ENCODE measurements at places on chromosomes 11 and 22.

DNA sequence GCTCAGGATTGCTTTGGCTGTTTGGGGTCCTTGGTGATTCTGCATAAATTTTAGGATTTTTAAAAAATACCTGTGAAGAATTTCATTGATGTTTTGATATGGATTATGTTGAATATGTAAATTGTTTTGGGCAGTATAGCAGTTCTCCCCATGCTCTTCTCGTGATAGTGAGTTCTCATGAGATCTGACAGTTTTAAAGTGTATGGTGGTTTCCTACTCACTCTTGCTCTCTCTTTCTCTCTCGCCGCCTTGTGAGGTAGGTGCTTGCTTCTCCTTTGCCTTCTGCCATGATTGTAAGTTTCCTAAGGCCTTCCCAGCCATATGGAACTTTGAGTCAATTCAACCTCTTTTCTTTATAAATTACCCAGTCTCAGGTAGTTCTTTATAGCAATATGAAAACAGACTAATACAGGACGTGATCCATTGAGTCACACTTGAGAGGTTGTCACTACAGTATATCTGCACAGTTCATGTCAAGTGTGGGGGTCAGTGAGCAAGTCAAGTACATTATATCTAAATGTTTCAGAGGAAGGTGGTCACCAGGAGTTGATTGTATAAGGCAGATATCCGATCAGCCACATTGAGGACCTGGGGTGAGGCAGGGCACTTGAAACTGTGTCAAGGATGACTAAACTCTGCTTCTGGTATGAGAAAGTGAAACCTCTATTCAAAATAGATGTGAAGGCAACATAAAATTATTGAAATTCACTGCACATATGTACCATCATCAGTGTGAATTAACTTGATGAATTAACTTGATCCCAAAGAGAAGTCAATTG, 70.7 kb upstream of the CCDC179 start:
- DNase-seq: no peak

DNA sequence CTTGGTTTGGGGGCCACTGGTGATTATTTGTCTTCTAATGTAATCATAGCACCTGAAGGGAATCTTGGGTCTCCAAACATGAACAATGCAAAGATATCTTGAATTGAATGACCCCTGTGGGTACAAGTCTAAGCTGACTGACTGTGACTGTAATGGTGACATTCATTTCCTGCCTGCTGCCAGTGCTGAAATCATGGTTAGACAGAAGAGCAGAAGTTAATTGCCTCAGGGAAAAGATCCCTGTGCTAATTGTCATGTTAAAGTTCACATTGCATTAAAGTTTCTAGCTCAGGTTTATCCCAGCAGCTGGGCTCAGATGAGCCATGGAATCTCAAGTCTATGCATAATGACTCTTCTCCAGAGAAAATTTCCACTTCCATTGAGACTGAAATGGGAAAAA, 772.0 kb downstream of the ETS1 start:
- no peak for DNase-seq

DNA sequence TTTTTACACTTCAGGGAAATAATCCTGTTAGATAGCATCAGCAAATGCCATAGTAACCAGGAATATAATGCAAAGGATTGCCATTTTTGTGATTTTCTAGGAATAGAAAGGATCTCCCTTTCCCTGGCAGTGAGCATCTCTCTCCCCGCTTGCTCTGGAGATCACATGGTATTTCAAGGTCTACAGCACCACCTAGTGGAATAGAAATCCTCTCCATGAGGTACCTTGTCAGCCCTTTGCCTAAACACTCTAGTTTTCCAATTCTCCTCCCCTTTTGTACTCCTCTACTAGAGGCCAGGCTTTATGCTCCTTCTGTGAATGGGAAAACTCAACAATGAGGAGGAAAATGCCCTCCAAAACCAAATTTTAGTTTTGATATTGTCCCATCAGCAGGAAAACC, 78.4 kb downstream of the XRRA1 start:
- no peak for DNase-seq

DNA sequence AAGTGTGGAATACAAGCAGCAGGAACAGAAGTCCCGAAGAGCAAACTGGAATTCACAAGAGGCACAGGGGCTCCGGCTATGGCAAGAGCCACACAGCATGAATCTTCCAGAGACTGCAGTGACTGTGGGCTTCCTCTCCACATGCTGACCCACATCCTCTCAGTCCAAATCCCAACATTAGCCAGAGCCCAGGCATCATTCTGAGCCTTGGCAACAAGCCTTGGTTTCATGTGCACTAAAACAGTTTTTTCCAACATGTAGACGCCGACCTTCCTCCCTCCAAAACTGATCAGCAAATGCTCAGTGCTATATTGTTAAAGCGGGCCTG, 91.7 kb upstream of the CSNK2A3 start:
- DNase-seq: no peak

DNA sequence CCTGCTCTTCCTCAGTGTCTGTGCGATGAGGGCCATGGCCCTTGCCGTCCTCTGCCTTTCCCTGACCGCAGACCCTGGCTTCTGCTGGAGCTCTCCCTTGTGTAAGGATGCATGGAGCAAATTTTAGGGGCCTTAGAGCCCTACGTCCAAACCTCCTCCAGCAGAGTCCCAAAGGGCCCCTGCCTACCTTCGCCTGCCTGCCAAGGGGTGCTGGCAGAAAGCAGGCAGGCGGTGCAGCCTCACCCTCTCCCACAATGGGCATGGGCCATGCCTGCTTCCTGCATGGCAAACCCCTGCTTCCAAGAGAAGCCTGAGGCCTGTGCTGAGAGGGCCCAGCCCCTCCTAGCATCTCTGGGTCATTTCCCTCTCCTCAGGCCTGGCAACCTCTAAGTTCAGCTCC, 71.3 kb upstream of the FGF3 start:
- DNase-seq: no peak

DNA sequence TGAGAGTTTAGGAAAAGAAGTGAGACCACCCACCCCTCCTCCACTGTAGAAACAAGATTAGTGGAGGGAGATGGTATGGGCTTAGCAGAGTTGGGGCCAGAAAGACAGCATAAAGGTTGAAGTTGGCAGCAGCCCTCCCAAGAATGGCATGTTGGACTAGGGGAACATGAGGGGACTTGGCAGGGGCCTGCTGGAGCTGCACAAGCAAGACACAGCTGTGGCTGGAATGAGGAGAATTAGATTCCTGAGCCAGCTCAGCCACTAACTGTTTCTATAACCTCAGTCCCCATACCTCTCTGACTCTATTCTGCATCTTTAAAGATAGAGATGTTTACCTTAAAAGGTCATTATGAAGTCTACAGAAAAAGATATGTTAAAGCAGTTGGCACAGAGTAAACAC, 13.2 kb downstream of the MAP6 start:
- no peak for DNase-seq

DNA sequence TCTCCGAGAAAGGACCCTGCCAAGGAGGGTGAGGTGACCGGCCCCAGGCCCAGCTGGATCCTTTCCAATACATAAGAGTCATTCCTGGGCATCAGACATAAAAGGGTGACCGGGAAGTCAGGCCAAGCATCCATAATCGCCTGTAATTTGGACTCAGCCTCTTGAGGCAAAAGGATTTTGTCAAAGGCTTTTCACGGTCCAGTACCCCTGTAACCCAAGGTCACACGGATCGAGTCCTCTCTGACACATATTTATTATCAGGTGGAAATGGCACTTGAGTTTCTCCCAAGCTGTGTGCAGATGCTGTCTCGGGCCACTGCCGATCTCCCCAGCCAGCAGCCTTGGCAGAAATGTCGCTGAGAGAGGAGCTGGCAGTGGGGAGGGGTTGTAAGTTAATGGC, 556.5 kb downstream of the MN1 start:
- no peak for DNase-seq

GRCh38 chr11:128745311-128746136, 51.7 kb downstream of the FLI1 start:
- DNase-seq: no peak

DNA sequence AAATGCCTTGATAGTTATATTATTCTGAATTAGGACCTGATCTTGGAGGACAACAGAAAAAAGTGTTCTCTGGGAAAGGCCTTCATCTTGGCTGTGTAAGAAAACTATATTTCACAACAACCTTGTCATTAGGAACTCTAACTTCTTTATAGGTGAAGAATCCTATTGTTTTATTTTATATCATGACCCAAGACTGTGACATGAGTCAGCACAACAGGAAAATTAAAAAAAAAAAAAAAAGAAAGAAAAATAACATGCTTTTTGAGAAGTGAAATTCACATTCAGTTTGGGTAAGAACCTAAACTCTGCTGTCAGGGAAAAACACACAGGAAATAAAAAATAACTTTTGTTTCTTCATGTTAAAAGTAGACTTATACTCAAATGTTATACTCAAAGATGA, 11.7 kb upstream of the FOLR2 start:
- DNase-seq: no peak

DNA sequence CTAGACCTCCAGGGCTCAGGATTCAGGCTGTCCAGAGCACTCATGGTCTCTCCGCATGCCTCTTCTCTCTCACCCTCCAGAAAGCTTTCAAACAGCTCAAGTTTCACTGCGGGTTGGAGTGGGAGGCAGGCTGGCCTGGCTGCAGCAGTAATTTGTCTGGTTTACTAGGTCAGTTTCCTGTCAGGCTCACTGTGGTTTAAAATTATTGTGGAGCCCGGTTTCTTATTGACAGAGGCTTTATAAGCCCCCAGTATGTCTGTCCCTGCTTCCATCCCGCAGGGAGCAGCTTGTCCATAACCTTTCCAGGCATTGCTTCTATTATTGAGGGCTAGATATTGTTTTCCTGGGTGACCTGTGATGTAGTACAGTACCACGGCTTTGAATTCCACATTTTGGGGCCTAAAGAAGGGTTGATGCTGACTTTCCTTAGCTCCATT, 235.3 kb upstream of the SORL1-AS1 start:
- no peak for DNase-seq

DNA sequence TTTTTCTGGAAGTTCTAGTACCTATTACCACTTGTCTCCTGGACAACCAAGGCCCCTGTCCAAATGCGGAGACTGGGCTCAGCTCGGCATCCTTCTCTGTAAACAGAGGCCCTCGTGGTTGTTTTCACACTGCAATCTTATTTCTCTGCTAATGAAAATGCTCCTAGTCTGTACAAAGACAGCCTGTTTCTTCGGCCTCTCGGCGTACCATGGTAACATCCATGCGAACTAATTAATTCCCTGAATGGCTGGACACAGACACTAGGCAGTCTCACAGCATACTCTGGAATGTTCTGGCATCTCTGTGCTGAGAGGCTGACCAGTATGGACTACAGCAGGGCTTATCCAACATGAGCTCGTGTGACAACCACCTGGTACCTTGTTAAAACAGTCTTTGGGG, 5.7 kb downstream of the POLR3H start:
- DNase-seq: no peak

GRCh38 chr11:3160252-3161031, 4.7 kb downstream of the OSBPL5 start:
- no peak for DNase-seq

DNA sequence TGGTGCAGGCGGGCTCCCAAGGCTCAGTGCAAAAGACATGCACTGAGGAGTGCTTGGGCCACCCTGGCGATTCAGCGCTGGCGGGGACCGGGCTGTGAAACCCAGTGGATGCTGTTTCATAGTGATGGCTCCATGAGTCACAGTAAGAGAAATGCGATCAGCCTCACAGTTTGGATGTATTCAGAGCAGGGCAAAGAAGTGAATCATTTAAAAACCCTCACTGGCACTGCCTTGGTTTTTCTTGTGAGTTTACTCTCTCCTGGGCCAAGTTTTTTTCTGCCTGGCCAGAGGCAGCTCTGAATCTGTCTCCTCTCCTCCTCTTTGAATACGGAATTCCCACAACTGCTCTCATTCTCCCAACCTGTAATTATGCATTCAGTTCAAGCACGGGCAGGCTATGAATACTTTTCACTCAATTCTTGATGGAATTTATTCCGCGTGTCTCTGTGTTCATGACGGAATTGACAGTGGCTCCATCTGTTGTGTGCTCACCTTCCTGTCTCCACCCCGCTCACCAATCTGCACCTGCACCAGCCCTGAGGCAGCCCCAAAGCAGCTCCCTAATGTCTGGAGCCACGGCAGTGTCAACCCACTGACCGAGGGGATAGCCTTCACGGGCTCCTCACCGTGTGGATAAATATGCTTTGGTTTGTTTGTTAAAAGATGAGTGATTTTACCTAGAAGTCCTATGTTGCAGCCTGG, 14.9 kb downstream of the ADAMTS8 start:
- DNase-seq: no peak

DNA sequence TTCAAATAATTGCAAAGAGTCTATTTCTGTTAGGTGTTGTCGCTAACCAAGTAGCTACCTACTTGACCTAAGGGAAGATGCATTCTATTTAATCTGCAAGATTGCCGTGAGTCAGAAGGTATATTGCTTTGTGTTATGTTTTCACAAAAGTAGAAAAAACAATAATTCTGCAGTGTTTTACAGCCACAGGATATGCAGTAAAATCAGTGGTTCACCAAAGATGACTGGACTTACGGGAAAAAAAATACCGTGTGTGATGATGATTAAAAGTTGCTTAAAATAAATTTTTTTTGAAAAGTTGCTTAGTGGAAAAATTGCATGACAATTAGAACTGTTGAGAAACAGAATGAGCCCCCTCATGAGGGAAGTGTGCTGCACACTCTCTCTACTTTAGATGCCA, 209.1 kb downstream of the DDX10 start:
- DNase-seq: no peak

DNA sequence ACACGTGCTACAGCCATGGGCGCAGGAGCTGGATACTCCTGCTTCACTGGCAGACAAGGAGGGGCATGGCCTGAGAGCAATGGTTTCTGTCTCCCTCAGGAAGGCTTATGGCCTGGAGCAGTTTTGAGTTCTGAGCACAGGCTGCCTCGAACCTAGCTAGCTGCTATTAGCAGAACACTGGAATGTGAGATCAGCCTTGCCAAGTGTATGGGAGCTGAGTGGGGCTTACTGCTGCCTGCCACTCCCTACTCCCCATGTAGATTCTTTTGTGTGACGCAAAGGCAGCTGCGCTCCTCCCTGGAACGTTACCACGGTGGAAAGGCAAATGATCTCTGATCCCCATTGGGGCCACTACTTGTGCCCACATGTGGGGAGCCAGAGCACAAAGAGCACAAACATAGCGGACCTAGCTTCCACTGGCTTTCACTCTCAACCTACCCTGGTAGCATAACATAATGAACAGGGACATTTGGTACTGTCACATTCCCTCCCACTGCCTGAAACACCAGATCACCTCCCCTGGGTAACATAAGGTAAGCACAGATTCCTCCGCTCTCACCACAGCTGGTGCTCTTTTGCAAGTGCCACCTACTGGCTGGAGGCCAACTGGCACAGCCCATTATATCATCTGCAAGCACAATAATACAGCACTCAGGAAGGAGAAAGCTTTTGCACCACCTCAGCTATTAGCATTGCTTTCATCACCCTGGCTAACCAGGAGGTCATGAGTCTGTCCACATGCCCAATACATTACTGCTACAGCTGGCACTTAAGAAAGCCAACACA, 84.6 kb upstream of the GUCY1A2 start:
- DNase-seq: no peak

- DNase-seq: no peak
Observed at GRCh38 chr22:41576877-41577276, 12.8 kb downstream of the PMM1 start.

- no peak for DNase-seq
Observed at GRCh38 chr22:40890881-40891280, 29.0 kb upstream of the DNAJB7 start.

GRCh38 chr11:38356255-38356654, 1758.2 kb upstream of the RAG2 start:
- no peak for DNase-seq

- no peak for DNase-seq
Observed at GRCh38 chr22:36036167-36036624, 7.6 kb upstream of the RBFOX2 start.
